Effector CD8-positive, alpha-beta T cell (primary cell): ENCODE measurements at places on chromosomes 11 and 22.

GRCh38 chr11:8250434-8250833 lies 13.2 kb downstream of the LMO1 start:
- no peak for DNase-seq

GRCh38 chr11:93751001-93751400 lies 9.5 kb downstream of the C11orf54 start:
- DNase-seq, result no peak

DNA sequence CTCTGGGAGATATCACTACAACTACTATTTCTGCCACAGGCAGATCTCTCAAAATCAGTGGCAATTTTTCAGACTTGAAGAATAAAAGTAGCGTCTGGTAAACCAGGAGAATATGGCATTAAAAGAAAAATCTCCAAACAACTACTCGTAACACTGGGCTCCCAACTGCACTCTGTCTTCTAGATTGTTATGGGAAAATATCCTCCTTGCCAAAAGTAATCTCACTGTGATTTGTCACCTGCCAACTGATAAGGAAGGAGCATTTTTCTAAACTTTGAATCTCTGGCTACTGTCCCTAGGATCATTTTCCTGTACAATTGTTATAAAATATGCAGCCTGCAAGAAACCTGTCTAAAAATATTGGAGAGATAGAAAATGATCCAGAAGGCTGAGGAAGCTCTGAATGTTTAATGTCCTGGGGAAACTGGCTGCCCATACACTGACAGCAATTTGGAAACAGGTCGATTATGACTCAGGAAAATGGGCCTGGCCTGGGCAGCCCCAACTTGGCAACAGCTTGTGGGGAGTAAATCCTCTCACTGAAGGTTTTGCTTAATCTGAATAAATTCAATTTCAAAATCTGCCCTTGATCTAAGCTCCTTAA lies 90.5 kb upstream of the DBX1 start:
- no peak for DNase-seq

- DNase-seq, result no peak
Observed at GRCh38 chr11:63556404-63557013, 6.7 kb downstream of the PLAAT2 start.

- DNase-seq, result no peak
Observed at GRCh38 chr22:49413551-49413950, 414.1 kb downstream of the BRD1 start.

DNA sequence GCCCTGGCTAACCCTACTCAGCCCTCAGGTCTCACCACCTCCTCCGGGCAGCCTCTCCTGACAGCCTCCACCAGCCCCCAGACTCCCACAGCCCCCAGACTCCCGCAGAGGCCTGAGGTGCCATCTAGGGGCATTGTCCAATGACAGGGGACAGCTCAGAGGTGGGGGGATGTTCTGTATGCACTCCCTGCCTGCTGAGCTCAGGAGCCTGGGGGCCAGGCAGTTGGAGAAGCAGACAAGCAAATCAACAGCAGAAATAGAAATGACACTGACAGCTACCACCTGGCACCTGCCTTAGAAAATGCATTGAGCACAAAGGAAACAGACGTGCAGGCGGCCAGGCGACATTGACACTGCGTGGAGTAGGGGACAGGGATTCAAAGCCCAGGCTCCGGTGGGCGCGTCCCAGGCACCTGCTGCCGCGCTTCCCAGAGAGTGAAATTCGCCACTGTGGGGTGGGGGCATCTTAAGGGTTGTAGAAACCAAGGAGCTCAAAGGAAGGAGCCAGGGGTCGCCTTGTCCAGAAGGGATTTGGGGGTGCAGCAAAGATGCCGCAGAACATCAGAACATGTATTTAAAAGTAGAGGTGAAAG lies 22.5 kb upstream of the WNT7B start:
- no peak for DNase-seq

DNA sequence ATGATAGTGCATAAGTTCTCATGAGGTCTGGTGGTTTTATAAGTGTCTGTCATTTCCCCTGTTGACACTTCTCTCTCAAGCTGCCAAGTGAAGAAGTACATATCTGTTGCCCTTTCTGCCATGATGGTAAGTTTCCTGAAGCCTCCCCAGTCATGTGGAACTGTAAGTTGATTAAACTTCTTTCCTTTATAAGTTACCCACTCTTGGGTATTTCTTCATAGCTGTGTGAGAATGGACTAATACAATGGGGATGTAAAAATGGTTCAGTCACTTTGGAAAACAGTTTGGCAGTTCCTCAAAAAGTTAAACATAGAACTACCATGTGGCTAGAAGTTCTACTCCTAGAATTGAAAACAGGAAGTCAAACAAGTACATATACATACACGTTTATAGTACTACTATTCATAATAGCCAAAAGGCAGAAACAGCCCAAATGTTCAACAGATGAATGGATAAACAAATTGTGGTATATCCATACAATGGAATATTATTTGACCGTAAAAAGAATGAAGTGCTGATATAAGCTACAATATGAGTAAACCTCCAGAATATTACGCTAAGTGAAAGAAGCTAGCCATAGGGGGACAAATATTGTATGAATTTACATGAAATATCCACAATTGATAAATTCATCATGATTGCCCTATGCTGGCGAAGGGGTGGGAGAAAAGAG lies 16.0 kb upstream of the DKK3 start:
- DNase-seq, result no peak

GRCh38 chr11:86047275-86047991 lies 21.5 kb downstream of the PICALM start:
- DNase-seq, result no peak

DNA sequence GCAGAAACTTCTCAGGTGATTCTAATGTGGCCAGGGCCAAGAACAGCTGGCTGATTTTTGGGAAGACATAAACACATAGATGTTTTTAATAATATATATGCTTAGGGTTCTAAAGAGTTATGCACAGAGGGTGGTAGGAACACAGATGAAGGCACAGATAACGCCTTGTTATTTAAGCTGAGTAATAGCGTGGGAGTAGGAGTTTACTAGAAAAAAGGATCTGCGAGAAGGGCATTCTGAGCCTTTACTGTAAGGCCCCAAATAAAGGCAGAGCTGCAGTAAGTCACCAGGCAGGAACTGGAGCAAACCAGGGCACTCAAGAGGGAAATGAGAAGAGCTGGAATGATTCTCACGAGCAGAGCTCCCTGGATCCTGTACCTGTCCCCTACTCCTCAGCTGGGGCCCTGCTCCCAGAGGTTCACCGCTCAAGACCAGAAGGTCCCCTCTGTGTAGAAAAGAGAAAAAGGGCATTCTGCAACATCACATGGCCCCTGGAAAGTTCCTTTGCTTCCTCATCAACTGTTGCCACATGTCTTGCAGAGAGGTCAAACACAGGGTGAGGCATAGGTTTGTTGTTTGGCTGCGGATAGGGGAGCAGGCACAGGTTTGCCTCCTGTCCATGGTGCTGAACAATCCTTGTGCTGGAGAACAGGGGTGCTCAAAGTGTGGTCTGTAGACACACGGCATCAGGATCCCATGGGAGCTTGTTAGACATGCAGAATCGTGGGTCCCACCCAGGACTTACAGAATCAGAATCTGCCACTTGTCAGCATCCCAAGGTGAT lies 125.7 kb downstream of the TENM4 start:
- no peak for DNase-seq
